ENCODE measurements at places on chromosomes 6 and 20.

DNA sequence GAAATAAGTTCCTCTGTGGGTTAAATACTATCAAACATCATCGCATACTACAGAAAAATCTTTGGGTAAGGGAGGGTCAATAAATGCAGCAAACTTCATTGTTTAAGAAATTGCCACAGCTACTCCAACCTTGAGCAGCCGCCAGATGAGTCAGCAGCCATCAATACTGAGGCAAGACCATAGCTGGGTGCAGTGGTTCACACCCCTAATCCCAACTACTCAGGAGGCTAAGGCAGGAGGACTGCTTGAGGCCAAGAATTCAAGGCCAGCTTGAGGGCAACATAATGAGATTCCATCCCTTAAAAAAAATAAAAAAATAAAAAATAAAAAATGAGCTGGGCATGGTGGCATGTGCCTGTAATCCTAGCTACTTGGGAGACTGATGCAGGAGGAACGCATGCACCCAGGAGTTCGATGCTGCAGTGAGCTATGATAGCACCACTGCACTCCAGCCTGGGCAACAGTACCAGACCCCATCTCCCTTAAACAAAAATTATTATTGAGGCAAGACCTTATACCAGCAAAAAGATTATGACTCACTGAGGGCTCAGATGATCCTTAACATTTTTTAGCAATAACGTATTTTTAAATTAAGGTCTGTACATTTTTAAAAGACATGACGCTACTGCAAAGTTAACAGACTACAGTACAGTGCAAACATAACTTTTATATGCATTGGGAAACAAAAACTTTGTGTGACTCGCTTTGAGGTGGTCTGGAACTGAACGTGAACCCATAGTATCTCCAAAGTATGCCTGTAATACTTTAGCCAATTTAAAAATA lies 8.8 kb downstream of the SRPK1 start:
- DNase-seq, result no peak

DNA sequence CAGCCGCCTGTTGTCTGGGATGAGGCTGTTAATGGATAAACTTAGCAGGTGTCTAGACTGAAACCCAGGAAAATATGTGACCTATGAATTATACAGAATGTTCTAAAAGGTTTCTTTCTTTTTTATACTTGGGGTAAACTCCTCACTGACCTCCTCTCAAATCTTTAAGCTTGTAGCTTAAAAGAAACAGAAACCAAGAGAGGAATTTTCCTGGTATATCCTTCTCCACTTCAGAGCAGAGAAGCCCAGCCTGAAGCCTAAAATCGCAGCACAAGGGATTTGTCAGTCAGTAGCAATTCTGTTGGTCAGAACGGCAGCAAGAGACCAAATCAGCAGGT lies 99.4 kb upstream of the RIPOR2 start:
- no peak for DNase-seq

- DNase-seq, result no peak
Observed at GRCh38 chr20:60261333-60261732, 303.1 kb downstream of the CDH26 start.

- DNase-seq, result no peak
Observed at GRCh38 chr20:41225091-41225490, 87.7 kb downstream of the PLCG1 start.

Data from RKO (cell line).